T-helper 9 cell (primary cell): ENCODE measurements at places on chromosomes 13 and 19.
A peak's percentile ranks its signal among the peaks of the same experiment; 100 is the strongest.

DNA sequence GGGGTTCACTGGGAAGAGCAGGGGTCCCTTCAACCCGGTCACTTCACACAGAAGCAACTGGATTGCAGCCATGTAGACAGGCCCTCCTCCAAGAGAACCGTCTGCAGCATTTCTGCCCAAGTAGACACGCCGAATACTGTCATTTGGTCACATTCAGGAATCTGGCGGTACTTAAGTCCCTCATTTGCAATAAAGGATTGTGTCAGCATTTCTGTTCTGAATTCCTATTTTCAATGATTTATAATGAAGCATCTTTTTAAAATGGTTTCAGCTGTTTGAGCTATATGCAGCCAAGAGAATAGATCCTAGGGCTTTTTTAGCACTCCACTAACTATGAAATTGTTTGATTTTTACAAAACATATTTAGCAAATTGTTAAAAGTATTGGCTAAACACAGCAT, 143.5 kb upstream of the SOX1 start:
- DNase-seq: no peak

DNA sequence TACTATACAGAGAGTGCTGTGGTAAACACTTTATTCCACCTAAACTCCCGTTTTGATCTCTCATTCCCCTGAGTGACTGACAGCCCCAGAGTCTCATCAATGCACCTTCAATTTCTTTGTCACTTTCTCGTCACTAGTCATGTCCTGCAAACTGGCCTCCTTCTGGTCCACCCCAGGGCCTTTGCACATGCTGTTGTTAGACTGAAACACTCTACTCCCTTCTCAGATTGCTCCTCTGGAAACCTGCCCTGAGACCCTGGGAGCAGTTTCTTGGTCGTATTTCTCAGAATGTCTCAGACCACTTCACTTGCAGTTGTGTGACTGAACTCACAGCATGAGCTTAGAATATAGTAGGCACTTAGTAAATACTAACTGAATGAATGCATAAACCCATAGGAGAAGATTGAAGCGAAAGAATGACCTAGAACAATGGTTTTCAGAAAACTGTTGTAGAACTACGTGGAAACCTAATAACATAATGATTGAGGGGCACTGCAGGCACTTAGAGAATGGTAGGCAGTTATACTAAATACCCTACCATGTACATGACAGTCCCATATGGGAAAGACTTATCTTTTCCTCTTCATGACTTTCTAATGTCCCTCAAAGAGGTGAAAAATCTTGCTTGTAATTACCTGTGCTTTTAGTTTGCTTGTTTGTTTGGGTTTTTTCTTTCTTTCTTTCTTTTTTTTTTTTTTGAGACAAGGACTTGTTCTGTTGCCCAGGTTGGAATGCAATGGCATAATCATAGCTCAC, 144.8 kb downstream of the IER2 start:
- DNase-seq: no peak

DNA sequence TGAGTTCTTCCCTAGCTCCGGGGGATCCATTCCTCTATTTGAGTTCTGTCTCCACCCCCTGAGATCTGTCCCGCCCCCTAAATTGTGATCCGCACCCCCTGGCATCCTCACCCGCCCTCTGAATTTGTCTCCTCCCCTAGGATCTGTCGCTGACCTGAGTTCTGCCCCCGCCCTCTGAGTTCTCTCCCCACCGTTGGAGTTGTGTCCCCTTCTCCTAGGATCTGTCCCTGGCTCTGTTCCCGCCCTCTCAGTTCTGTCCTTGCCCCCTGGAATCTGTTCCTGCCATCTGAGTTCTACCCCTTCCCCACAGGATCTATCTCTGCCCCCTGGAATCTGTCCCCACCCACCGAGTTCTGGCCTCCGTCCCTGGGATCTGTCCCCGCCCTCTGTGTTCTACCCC, 1.0 kb upstream of the SLC17A7 start:
- DNase-seq: no peak

DNA sequence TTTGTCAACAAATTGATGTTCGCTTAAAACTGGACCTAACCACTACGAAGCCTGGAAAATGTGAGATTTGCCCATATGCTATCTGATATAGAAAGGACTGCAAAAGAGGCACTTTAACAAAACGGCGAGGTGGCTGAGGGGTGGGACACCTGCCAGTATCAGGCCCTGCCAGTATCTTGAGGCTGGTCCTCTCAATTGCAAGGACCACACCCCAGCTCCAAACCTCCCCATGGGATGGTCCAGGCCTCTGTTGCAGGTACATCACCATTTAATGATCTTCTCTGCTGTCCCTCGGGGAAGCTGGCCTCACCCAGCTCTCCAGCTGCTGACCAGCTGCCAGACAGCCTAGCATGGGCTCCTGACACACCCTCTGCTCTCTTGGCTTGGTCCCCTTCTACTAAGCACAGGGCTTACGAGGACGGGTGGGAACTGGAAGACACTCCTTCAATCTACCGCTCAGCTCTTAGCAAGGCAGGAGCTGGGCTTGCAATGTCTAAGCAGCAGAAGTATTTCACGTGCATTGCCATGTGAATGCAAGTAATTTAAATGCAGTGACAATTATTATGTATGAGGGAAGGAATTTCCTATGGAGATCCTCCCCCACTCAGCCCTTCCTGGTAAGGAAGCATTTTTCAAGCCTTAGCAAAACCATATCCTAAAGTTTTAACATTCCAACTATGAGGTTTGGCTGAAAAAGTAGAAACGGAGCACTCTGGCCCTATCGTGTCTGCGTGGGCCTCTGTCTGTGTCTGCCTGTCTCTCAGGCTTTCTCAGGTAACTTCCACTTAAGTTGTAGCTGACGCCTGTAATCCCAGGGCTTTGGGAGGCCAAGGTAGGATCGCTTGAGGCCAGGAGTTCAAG, 63.9 kb downstream of the LATS2 start:
- DNase-seq: no peak

GRCh38 chr19:54517483-54517882, 14.9 kb downstream of the LAIR2 start:
- peak; percentile 44 for DNase-seq

DNA sequence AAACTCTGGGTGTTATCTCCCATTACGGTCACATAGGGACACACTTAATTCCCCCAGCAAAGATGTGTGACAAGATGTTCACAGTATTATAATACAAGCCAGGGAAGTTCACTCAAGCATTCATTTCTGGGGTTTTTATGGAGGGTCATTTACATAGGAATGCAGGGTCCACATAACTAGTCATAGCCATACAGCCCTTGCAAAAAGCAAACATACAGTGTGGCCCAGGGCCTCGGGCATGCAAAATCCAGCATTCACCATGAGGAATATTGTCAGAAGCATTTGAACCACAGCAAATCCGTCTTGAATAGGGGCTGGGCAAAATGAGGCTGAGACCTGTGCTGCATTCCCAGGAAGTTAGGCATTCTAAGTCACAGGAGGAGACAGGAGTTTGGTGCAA, 13.0 kb upstream of the ZNF460 start:
- no peak for DNase-seq

DNA sequence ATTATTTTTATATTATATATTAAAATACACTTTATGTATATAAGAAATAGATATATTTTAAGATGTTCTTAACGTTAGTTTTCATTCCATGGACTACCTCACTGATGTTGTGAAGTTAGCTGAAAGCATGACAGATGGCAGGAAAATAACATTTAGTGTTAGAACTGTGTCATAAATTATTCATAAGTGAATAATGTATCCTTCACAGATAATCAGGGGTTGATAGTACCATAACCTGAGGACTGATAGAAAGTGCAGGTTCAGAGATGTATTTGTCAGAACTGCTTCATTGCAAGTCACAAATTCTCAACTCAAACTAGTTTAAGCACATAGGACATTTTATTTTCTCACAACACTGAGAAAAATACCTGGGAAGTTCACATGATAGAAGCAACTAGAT, 14.6 kb upstream of the DIAPH3 start:
- DNase-seq: no peak

- no peak for DNase-seq
Measured at GRCh38 chr13:34751044-34751443, 191.0 kb upstream of the NBEA start.

DNA sequence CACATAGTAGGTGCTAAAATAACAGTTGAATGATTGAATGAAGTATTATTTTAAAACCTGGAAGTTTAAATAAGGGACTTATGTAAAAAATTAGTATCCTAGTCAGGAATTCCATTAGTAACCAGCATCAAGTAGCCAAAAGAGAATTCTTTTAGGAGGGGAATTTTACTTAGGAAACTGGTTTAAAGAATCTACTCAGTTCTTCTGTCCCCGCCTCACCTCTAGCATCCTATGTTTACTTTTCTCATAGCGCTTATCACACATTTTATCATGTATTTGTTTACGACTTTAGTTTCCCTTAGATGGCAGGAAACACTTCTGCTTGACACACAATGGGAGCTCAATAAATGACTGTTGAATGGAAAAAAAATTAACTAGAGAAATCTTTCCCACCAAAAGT, 229.0 kb downstream of the KLF5 start:
- DNase-seq: no peak

DNA sequence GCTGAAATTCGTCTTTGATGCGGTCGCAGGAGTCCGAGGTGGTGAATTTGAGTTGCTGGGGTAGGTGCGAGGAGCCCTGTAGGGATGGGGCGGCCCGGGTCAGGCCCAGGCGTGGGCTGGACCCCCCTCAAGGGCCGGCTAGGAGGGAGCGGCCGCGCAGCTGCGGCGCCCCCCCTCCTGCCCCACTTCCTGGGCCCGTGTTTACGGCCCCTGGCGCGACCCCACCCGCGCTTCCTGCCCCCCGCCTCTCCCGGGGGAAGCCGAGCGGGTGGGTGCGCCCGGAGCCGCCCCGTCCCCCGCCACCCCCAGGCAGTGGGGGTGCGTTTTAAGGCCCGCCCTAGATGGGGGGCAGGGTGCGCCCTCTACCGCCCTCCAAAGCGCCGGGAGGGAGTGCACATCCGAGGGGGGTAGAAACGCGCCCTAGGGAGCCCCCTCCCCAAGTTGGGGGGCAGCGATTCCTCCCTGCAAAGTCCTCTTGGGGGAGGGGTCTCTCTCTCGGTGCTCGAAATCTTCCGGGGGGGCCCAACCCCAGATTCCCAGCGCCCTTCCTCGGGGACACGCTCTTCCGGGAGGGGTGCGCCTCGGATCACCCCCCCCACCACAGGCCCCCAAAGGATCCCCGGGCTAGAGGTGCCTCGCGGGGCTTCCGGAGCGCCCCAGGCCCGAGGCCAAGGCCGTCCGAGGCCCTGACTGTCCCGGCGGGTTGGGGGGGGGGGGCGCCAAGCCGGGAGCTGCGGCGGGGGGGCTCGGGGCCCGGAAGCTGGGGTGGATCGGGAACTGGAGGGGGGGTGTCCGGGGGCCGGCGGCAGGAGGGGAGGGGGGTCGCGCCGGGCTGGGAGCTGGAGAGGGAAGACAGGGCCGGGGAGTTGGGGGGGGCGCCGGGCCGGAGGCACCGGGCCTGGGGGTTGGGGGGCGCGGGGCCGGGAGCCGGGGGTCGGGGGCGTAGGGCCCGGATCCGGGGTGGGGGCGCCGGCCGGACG, 823 bp downstream of the TLE5 start:
- DNase-seq: peak; percentile 50

DNA sequence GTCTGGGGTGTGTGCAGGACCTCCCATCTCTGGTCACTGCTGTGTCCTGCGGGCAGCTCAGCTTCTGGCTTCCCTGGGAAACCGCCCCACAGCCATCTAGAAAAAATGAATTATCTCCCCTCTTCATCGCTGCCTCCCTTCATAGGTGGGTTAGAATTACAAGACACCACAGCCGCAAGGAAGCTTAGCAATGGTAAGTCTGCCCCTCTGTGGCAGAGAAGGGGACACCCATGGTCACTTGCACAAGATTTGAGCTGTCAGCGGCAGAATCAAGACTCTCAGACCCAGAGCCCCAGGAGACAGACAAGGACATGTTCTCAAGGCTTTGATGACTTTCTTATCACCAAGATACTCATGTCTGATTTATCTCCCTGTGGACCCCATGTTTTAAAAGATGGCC, 110.8 kb upstream of the PABPC3 start:
- DNase-seq: no peak

DNA sequence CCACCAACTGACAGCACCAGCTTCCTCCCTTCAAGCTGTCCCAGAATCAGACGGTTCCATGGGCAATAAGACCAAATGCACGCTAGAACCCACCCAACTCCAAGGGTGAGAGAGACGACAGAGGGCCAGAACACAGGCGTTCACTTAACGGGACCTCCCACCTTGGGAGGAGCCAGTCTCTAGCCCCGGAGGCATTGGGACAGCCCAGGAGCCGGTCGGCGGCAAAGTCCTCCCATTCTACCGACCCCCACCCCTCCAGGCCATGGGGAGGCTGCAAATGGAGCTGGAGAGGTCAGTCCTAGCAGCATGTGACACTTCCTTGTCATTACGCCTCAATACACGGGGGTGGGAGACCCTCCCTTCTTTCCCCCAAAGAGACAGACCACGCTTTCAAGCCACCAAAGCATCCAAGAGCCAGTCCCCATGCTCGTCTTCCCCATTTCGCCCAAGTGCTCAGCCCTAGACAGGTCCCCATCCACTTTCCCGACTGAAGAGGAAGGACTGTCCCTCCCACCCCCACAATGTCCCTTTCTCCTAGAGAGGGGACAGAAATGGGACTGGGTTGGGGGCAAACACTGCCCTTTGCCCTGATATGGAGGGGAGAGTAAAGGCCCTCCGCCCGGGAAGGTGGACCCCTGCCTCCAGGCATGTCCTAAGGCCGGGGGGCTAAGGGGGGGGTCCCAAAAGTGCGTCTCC, 964 bp downstream of the KHSRP start:
- no peak for DNase-seq

- no peak for DNase-seq
Measured at GRCh38 chr13:77055158-77055557, 28.2 kb upstream of the FBXL3 start.

DNA sequence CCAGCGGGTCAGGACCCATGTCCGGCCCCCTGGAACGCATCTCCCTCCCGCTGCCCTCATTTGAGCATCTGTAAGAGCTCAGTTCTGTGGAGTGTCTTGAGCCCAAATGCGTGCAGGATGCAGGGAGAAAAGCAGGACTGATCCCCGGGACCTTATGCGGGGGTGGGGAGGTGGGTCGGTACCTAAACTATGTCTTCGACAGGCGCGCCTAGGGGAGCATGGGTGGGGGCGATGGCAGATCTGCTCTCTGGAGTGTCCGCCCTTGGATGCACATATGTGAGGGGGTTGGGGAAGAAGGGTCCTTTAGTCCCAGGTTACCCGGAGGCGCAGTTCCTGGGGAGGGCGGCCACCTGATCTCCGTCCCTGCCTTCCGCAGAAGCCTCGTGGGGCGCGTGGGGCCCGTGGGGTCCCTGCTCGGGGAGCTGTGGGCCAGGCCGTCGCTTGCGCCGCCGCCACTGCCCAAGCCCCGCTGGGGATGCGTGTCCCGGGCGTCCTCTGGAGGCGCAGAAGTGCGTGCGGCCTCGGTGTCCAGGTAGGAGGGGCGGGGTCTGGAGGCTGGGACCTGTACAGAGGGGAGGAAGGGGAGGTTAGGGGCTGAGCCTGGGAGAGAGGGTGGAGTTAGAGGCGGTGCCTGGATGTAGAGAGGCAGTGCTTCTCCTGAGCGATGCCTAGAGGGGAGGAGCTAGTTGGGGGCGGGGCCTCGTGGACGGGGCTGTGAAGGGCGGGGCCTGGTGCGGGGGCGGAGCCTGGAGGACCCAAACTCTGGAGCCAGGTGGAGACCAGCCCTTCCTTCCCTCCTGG, 2.9 kb downstream of the CILP2 start:
- DNase-seq: peak; percentile 71
